Stimulated activated CD8-positive, alpha-beta memory T cell treated with anti-CD3 and anti-CD28 coated beads, Interleukin-15, amount 100 ng/mL, for 24 hours (primary cell): ENCODE measurements at places on chromosomes 5 and 9.

DNA sequence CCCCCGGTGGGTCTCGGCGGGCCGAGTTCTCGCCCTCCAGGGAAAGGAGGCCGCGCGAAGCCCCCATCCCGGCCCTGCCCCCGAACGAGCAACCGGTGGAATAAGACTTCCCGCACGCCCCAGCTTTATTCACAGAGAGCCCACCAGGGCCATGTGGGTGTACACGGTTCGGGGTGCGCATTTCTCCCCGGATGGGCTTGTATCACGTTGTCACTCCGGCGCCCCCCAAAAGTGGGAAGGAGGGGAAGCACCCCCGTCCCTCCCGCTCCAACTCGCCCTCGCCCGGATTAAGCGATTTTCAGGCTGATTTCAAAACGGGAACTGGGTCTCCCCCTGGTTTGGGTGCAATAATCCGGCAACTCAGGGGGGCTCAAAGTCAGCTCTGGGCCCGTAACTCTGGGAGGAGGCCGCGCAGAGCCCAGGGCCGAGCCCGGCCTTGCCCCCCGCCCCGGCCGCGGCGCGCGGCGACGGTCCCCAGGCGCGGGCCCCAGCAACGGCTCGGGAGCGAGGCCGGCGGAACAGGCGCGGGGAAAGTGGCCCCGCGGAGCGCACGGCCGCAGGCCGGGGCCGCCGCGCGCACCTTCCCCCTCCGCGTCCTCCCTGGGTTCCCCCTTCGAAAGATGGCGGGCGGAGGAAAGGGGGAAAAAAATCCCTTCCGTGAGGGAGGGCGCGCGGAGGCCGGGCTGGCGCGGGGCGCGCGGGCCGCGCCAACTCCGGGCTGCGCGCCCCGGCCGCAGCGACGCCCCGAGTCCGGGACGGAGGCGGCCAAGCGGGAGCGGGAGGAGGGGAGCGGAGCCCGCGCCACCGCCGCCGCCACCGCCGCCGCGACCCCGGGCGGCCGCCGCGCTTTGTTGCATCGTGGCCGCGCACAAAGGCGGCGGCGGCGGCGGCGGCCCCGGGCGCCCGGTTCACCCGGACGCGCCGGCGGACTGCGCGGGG is 644 bp downstream of the BRD3 start:
- DNase-seq = no peak

DNA sequence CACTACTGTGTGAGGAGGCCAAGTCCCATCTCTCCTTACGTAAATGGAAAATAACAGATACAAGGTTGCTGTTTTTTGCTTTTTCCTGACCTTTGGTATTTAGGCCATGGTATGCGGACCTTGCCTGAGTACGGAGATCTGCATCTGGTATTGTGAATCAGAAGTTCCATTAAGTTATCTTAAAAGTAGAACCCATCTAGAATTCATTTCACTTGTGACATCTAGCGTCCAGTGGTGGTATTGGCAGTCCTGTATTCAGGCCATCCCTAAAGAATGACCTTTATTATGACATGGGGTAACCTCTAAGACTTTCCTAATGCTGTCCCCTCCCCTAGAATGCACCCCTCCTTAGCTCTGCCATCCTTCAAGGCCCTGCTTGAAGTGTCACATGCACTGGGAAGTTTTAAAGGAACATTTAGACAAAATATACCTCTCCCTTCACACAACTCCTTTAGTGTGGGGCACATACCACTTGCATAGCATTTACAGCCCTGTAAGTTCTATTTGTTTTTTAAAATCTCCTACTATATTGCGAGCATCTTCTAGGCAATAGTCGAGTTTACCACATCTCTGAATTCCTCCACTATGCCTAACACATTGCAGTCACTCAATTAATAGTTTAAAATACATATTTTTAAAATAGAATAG is 1.9 kb upstream of the SPDL1 start:
- peak; percentile 6 for DNase-seq

- DNase-seq = no peak
Measured at GRCh38 chr5:32935283-32935682, 224.2 kb downstream of the NPR3 start.

GRCh38 chr5:8012131-8012977 is 143.4 kb downstream of the MTRR start:
- DNase-seq = no peak

- DNase-seq = no peak
Measured at GRCh38 chr9:120619751-120620655, 40.0 kb upstream of the CDK5RAP2 start.

DNA sequence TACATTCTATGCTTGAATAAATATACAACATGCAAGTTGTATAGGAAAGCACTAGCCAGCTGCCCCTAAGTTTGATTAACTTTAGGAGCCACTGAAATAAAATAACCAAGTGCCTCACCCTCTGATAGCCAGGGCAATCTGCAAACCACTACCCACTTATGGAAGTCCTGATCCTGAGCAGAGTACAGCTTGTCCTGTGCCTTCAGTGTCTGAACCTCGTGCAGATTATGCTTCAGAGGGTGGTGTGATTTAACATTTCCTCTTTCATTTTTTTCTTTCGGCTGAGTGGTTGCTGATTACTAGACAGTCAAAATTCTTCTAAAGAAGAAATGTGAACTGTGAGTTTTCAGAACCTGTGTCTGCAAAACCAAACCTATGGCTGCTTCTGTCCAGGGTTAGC is 327.7 kb downstream of the PIK3R1 start:
- DNase-seq = no peak

DNA sequence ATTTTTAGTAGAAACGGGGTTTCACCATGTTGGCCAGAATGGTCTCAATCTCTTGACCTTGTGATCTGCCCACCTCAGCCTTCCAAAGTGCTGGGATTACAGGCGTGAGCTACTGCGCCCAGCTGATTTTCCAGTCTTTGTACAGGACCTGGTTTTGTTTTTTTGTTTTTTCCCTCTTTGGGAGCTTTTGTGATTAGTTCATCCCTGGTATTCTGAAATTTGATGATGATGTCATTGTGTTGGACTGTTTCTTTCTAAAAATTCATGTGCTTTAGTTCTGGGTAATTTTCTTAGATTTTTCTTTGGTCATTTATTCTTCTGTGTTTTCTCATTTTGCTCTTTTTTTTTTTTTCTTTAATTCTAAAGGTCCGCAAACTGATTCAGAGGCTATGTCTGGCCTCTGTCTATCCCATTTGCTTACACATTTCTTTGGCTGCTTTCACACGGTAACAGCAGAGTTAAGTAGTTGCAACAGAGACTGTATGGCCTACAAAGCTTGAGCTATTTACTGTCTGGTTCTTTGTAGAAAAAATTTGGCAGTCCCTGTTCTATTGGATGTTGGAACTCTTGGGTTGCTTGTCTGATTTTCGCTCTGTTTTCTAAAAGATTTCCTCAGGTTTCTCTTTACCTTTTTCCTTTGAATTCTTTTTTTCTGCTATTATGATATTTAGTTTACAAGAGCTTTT is 24.8 kb downstream of the STX17 start:
- DNase-seq = no peak

- DNase-seq = no peak
Measured at GRCh38 chr9:27293996-27294395, 3.0 kb downstream of the EQTN start.

- DNase-seq = no peak
Measured at GRCh38 chr5:147407094-147407681, 102.7 kb downstream of the DPYSL3 start.

DNA sequence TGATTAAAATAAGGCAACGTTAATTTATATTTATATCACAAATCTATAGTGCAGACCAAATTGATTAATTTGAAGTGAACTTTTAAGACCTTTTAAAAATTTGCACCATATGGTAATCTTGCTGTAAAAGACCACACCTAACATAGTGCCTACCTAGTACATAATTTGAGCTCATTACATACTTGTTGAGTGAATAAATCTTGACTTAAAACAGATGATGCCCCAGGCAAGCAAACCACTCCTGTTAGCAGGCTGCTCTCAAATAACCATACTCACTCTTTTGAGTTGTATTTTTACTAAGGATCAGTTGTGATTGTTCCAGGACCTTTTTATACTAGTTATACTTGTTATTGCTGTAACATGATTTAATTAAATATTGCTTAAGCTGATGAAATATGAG is 27.2 kb downstream of the CMYA5 start:
- no peak for DNase-seq

DNA sequence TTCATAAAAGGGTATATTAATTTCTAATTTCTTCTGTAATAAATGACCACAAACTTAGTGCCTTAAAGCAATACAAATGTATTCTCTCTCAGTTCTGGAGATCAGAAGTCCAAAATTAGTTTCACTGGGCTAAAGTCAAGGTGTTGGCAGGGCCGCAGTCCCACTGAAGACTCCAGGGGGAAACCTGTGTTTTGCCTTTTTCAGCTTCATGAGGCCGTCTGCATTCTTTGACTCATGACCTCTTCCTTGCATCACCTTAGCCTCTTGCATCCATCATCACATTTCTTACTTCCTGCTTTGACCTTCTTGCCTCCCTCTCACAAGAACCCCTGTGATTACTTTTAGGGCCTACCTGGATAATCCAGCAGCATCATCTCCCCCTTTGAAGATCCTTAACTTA is 42.0 kb upstream of the ALDH1B1 start:
- no peak for DNase-seq
